ENCODE measurements at places on chromosomes 12 and 14.

GRCh38 chr14:98724734-98725133, 547.3 kb downstream of the BCL11B start:
- no peak for ATAC-seq

- no peak for ATAC-seq
These were observed 6.8 kb downstream of the DRAM1 start for GRCh38 chr12:101884174-101884573.

DNA sequence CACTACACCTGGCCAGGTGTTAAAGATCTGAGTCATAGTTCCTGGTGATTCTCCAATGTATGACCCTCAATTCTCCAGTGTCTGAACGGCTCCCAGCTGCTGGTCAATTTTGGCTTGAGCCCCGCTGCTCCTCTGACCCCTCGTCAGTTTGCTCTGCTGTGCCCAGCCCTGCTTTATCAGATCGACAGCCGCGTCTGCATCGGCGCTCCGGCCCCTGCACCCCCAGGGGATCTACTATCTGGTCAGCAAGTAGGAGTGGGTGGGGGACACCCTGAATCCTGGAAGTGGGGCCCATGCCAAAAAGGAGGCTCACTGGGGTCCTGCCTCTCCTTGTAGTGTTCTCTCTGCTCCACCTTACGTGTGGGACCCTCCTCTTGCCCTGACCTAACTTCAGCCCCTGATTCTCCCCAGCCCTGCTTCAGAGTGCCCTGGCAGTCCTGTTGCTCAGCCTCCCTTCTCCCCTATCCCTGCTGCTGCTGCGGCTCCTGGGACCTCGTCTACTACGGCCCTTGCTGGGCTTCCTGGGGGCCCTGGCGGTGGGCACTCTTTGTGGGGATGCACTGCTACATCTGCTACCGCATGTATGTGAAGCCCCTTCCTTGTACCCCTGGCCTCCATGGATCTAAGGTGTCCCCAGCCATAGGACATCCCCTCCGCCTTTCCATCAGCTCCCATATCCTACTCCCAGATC, 5.0 kb downstream of the SLC39A5 start:
- ATAC-seq = no peak

DNA sequence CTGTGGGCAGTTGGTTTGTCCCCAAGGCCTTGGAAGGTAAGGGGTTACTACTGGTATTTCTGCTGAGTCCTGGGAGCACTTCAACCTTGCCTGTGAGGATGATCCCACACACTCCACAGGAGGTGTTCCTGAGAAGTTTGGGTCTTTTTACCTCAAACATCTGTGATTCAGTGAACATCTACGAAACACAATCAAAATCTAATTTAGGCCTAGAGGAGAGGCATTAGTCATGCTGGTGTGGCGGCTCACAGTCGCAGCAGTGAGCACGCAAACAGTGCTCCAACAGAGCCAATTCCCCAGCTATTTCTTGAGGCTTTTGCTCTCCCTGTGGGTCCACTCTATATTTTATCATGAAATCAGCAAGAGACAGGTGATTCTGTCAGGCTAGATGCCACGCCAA, 107.6 kb downstream of the APAF1 start:
- ATAC-seq = no peak

- no peak for ATAC-seq
These were observed 8.7 kb downstream of the CCND2 start for GRCh38 chr12:4282103-4282891.

GRCh38 chr14:35229084-35229791, 62.9 kb upstream of the PSMA6 start:
- no peak for ATAC-seq

DNA sequence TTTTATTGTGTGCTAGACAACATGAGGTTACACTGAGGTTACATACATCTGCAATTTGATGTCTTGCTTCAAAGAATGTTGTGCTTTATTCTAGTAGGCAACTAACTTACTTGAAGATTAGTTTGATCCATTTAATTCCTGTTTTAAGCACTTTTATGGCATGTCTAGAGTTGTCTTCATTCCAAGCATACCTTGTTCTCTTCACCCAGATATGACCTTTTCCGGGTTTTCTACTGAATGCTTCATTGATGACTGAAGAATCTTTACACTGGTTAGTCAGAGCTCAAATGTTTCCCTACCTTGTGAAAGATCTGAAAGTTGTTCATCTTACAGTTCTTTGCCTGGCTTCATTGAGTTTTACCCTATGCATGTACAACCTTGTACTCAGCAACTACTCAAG, 274.0 kb upstream of the KITLG start:
- ATAC-seq = no peak

- ATAC-seq = no peak
These were observed 29.5 kb upstream of the EML1 start for GRCh38 chr14:99763527-99764221.

DNA sequence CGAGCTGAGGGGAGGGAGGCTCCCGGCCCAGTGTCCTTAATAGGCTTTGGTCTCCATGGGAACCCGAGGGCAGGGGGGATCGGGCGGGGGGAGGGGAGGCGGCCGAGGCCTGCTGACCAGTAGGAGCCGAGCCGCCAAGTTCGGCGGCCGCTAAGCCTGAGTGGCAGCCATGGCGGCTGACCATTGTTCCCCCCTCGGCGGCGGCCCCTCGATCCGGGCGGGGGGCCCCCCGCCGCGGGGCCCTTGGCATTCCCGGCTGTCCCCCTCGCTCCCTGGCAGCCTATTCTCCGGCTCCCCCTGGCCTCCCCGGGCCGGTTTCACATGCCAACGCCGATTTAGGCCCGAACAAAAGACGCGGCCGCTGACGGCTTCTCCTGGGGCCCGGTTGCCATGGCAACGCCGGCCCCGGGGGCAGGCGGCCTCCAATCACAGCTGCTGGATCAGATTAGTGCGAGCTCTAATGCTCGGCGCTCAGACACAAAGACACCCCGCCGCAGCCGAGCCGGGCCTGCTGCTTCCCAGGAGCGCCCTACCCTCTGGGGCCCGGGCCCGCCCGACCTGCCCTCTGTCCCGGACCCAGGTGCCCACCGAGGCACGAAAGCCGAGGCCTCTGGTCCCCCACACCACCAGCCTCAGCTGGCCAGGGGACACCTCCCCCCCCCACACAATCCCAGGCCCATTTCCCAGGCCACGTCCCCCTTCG, 7.3 kb downstream of the MSI1 start:
- peak; percentile 66 for ATAC-seq

- no peak for ATAC-seq
These were observed 1891.0 kb upstream of the FLRT2 start for GRCh38 chr14:83638748-83639504.

DNA sequence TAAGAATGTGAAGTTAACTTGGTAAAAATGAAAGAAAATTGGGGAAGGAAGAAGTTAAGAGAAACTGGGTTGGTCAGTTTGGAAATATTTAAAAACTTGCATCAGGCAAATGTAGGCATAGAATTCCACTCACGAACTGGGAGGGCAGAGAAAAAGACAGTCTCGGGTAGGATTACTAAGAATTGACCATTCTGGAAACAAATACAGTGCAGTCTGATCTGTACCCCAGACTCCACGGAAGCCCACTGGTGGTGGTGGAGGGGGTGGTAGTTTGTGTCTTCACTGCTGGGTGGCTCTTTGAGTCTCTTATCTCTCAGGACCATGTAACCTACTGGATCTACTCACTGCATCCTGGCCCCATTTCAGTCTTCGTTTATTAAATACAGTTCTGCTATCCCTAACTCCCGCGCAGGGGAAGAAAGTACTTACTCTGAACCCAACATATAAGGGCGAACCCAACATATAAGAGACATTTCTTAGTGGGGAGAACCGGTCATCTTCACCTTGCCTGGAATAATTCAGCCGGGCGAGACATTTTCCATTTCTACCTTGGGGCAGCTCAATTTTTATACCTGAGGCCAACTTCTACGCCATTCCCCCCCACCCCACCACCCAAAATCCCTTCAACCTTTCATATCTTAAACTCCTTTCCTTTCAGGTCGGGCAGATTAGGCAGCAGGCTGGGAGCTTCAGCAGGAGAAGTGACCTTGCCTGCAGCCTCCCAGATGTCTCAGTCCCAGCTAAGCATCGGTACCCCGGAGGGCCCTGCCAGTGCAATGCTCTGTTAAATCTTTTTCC, 1.7 kb downstream of the SLC2A3 start:
- ATAC-seq = no peak

GRCh38 chr14:77458249-77458950, 507 bp downstream of the AHSA1 start:
- peak; percentile 9 for ATAC-seq

DNA sequence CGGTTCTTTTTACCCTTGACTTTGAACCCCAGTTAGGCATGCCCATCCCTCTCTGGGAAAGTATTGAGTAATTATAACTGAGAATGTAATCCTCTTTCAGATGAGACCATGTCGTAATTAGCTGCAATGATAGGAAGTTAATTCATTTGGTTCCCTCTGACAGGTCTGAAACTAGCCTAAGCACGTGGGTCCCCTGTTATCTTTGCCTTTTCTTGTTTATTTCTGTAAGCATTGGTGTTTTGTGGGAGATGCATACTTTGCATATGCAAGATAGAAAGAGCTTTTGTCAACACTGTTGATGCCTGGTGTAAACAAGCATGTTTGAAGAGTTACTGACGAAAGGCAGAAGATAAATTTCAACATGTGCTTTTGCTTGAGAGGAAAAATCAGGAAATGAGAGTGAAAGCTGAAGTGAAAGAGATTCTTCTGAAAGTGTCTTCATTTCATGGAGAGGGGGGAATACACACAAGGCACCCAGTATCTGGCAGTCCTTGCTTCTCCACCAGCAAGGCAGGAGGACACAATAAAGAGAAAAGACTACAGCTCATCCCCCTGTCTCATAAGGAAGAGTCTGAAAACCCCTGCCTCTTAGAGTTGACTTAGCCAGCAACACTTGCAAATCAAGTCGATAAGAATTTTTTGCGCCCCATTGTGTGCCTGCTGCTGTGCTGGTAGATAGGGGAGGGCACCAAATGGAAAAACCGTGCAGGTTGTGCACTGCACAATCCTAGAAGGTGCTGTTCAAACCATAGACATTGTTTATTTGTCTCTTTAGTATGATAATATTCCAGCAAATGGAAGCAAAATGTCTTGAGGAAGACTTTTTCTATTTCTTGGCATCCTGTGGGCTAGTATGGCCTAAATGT, 77.8 kb downstream of the SLC24A4 start:
- no peak for ATAC-seq

DNA sequence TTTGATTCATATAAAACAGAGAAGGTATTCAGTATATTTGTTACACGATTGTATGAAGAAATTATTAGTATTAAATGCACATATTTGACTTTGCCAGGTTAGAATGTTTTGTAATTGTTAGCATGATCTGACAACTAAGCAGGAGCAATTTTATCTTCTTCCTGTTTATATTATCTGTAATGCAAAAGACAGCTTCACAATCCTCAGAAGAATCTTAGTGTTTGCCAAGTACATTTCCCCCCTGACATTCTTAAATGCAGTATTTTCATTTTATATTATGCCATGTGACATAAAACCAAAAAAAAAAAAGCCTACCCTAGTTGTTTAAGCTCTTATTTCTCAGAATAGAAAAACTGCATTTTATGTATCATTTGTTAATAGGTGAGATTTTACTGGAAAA, 469.4 kb downstream of the FOXG1 start:
- no peak for ATAC-seq

- no peak for ATAC-seq
These were observed 34.9 kb upstream of the CERS5 start for GRCh38 chr12:50201987-50202521.

DNA sequence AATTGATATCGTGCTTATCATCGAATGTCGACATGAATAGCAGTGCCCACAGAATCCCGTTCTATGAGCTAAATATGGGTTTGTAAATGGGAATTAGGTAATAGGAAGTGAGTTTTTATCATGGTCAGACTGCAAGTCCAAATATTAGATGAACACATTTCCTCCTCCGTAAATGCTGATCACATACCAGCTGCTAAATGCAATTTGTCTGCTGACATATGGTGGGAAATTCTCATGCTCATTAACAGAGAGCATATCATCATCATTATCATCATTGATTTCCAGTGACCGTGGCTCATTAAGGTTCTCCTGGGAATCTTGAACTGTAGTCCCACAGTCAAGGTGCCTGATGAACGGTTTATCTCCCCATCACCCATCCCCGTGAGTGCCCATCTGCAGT, 998.8 kb upstream of the TMEM132C start:
- ATAC-seq = no peak

DNA sequence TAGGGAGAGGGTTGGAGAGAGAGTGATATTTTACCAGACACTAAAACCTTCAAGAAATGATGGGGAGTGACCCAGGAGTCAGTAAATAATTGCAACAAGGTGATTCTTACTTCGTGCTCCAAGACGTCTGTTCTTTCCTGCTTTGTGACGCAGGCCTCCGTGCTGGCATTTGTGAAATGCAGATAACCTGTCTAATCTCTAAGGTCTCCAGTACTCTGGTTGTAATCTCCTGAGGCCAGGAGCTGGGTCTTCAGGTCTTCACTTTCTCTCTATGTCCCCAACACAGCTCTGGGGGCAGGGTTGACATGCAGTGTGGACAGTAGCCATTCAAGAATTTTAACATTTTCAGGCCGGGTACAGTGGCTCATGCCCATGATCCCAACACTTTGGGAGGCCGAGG, 53.1 kb downstream of the CD9 start:
- no peak for ATAC-seq

GRCh38 chr12:30345744-30346471, 349.8 kb downstream of the IPO8 start:
- no peak for ATAC-seq

GRCh38 chr12:55067701-55068100, 47.9 kb downstream of the NEUROD4 start:
- no peak for ATAC-seq
